ENCODE measurements at places on chromosomes 11 and 22.

GRCh38 chr11:113248702-113249490 is 65.5 kb upstream of the TTC12 start:
- no peak for DNase-seq

DNA sequence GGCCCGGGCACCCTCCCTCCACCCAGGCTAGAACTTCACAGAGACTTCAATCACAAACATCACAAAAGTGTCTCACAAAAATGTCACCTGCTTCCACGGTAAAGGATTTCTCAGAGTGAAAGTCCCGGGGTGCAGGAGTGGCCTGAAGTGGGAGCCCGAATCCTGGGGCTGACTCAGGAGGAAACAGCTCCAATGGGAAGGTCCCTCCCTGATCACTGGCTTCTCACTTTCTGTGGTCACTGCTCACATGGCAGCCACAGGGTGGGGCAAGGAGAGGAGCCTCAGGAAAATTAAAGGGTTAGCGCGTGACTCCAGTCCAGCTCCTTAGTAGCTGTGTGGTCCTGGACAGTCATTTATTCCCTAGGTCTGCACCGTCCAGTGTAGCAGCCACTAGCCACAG is 564.5 kb upstream of the B3GAT1 start:
- DNase-seq: no peak

- no peak for DNase-seq
Observed at GRCh38 chr11:86067851-86068137, 1.1 kb downstream of the PICALM start.

DNA sequence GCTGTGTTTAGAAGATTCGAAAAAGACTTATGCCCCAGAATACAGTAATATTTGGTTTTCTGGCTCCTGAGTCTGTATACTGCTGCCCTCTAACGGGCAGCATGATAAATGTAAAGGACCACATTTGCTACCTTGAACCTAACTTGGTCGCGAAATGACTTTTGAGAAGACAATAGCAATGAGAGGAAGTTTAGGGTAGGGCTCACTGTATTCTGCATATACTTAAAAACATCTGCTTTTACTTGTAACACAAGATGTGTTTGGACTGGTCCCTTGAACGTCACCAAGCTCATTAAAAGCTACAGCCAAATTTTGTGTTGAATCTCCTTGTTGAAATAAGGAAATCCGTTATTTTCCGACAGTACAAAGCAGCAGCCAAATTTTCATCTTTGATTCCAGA is 309.1 kb downstream of the SWAP70 start:
- no peak for DNase-seq

GRCh38 chr11:31690516-31690915 is 120.6 kb downstream of the PAX6 start:
- no peak for DNase-seq

DNA sequence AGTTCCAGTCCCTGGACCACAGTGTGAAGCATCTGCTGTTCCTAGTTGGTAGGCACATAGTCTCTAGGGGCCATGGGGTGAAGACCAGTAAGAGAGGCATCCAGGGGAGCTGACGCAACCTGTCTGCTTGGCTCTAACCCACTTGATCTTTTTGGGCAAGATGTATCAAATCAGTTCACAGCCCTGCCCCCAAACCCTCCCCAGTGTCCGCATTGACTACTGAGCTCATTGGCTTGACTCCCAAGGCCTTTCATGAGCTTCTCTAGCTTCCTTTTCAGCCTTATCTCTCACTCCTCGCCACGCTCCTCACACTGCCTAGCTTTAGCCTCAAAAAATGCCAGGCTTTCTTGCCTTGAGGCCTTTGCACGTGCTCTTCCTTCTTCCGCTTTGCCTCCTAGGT is 29.7 kb upstream of the ABCC8 start:
- no peak for DNase-seq

DNA sequence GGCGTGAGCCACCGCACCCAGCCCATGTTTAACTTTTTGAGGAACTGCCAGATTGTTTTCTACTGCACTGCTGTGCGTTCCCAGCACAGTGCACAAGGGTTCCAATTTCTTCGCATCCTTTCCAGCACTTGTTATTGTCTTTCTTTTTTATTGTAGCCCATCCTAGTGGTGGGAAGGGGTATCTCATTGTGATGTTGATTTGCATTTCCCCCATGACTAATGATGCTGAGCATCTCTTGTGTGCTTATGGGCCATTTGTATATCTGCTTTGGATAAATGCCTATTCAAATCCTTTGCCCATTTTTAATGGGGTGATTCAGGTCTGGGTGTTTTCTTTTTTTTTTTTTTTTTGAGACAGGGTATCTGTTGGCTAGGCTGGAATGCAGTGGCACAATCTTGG is 36.6 kb upstream of the SYT7 start:
- DNase-seq: no peak

DNA sequence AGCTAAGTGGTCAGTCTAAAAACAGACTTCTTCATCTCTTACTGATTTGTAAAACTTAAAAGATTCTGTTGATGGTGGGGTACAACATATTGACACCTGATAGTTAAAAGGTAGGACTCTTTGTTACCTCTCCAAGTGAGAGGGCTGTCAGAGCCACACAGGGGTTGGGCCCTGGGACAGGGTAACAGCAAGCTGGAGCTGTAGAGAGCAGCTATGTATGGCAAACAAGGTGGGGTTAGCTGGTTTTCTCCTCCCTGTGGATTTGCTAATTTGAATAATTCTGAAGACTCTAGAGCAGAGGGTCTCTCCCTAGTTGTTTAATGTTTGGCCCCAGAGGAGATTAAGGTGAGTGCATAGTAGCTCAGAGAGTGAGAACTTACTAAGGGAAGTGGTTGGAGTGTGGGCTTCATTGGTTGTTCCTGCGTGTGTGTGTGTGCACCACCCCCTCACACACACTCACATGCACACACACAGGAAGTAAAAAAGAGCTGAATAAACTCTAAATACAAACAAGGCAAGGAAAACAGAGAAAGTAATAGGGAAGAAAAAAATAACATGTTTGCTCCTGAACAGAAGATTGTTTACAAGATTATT is 9.2 kb upstream of the GAS2 start:
- no peak for DNase-seq

DNA sequence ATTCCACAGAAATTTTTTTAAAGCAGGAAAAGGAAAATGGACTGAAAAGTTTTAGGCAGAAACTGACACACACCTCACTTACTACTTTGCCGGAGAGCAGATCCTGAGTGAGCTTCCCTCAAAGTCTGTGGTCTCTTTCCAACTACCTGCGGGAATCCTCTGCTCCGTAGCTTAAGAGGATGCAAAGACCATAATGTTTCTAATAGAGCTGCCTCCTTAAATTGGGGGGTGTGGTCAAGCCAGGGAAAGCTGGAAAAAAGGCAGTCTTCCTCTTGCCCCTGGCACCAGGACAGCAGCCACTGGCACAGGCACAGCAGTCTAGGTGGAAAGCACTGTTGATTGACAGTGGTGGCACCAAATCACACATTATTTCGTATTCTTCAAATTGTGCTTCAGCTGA is at the start of gene ETS1:
Gene ETS1, minus strand, starts transcription at position 144 of the 400 bp plus-strand sequence. CDS start 14,428 bp downstream, outside the sequence.
- no peak for DNase-seq

GRCh38 chr11:124879493-124880289 is 14.5 kb downstream of the ROBO3 start:
- no peak for DNase-seq

- no peak for DNase-seq
Observed at GRCh38 chr11:15342163-15342562, 227.4 kb downstream of the INSC start.

GRCh38 chr11:68381716-68382115 is 69.3 kb downstream of the LRP5 start:
- no peak for DNase-seq

DNA sequence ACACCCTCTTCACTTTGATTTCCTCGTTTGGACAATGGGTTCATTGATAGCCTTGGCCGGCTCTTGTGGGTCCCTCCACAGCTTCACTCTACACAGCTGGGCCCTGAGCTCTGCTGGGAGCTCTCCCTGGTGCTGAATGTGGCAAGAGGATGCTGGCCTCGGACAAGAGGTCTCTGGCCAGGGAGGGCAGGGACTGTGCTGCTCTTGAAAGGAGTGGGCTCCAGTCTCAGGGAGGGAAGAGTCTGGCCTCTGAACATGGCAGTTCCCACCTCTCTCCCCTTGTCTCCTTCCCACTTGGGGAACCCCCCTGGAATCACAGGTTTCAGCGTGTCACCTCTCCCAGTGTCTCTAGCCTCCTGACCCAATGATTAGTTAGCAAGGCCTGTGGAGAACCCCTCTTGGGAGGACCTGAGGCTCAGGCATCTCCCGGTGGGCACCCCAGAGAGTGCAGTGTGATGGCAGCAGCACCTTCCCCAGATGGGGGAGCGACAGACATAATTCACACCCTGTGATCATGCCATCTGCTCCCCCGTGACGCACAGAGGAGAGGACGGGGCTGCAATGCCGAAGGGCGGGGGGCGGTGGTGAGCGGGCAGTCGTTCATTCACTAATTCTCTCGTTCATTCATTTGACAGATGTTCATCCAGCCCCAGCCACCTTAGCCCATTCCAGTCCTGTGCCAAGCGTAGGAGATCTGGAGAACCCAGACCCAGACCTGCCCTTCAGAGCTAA is 2.8 kb upstream of the CABP7 start:
- DNase-seq: no peak

- peak; percentile 40 for DNase-seq
Observed at GRCh38 chr22:50260801-50261614, 475 bp downstream of the MAPK12 start.

DNA sequence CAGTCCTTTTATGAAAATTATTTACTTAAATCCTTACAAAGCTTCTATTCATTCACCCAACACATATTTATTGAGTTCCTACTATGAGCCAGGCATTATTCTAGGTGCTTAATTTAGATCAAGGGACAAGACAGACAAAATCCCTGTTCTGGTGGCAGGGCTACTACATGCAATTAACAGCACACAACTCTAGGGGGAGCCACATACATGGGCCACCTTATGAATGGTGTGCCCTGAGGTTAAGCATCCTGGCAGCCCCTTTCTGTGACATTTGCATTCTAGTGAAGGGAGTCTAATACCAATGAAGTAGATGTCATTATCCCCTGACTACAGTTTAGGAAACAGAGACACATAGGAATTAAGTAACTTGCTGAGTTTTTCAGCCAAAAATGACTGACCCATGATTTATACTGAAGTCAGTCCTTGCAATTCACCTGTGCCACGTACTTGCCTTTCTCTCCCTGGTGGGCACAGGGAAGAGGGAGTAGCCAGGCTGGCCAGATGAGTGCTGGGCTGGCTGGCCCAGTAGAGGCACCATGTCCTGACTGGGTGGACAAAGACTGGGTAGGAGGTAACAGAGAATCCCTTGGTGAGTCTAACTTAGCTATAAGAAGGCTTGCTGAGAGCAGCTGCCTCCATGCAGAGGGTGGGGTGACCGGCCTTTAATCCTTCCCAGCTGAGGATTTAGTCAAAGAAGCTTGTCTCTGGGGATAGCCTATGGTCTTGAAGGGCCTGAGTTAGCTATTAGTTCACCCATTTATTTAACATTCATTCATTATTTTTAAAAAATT is 52.0 kb upstream of the ELF5 start:
- no peak for DNase-seq

- no peak for DNase-seq
Observed at GRCh38 chr22:42389143-42389542, 43.1 kb downstream of the NFAM1 start.

DNA sequence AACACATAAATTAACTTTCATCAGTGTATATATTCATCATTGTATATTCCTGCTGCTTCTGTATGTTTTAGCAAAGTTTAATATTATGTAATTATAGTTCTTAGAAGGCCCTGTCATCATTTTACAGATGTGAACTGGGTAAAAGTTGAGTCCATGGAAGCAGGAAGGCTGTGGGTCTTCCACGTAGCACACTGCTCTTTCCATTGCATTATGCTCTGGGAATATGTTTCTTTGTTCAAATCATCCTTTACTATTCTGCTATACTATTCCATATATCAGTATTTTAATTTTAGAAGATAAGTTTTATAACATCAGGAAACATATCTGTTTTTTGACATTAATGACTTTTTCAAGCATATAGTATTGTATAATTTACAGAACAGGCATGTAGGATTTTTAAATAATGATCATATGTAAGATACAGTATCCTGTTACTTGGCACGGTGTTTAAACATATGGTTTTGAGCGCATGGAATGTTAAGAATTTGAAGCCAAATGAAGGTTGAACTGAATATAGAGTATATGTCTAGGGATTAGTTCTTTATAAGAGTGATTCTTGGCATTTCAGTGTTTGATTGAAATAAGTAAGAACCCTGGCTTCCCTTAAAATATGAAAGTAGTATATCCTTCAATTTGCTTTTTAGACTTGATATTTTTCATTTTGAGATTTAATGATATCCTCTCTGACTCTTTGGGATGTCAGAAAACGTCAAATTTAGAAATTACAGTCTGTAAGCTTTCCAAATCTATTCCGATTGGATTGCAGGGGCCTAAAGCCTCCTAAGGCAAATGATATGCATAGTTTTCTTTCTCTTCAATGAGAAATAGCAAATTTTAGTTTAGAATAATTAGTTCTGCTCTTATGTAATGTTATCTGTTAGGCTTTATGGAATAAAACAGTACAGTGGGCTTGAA is 8.6 kb downstream of the CCDC81 start:
- DNase-seq: no peak

DNA sequence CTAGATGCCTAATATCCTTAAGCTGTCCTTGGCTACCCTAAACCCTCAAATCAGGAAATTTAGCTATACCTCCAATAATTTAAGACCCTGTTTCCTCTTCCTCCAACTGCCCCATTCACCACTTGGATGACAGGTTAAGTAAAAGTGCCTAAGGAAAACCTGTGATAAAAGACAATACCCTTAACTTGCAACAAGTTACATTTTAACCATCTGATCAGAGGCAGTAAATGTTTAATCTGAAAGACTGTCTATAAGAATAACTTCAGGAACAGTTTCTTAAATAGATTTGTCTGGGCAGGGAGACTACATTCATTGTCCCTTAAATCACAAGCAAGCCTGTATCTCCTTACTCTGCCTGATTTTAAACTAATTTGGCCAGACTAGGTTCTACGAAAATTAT is 129.1 kb downstream of the APOL5 start:
- no peak for DNase-seq

DNA sequence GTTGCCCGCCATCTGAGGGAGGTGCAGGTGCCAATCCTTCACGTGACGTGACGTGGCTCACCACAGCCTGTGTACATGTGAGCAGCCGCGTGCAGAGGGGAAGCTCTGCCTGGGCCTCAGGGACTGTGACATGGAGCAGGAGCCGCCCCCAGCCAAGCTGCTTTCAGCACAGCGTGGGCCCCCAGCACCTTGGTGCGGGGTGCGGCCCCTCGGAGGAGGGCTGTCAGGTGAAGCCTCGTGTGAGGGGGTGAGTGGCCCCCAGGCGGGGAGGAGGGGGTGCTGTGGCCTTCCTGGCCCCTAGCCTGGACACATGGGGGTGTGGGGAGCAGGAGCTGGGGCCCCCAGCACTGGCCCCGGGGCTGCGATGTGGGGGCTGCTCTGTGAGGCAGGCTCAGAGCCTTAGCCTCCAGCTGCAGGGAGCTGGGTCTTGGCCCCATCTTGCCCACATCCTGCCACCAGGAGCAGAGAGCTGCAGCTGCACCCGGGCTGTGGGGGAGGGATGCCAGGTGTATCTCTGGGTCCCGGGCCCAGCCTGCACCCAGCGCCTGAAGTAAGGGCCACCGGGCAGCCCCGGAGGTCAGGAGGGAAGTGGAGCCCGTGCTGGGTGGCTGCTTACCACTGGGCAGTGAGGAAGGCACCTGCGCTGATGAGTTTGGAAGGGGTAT is at the start of gene ADORA2A:
Gene ADORA2A, plus strand, starts transcription at position 100 of the 665 bp plus-strand sequence. CDS start 5,806 bp downstream, outside the sequence.
- peak; percentile 83 for DNase-seq

GRCh38 chr11:69894648-69895047 is 75.4 kb upstream of the FGF3 start:
- no peak for DNase-seq

GRCh38 chr11:88543902-88544655 is 206.5 kb upstream of the CTSC start:
- DNase-seq: peak; percentile 71

- DNase-seq: no peak
Observed at GRCh38 chr22:27596133-27596870, 205.3 kb downstream of the MN1 start.

Measured in stimulated activated CD4-positive, alpha-beta T cell treated with anti-CD3 and anti-CD28 coated beads, Interleukin-4, amount 100 ng/mL, for 1 hour (primary cell).